ENCODE measurements at places on chromosomes 5 and 9.

DNA sequence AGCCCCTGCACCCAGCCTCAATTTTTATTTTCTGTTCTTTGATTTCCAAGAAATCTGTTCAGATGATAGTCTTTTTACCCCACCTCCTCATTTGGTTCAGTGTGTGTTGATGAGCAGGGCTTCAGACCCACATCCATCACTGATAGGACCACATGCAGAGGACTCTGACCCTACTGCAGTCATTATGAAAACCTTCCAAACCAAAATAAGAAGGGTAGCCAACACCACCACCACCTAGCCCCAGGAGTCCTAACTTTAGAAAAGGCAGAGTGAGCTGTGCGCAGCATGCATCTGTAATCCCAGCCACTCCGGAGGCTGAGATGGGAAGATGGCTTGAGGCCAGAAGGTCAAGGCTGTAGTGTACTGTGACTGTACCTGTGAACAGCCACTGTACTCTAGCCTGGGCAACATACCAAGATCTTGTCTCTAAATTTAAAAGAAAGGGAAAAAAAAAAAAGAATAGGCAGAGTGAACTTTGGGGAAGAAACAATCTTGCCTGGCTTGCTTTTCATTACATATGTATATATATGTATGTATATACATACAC is 13.0 kb downstream of the CDKN2AIPNL start:
- no peaks in the 10 kb centered on the region for H3K27me3 ChIP-seq
- H3K27ac ChIP-seq: peak overlapping the region; percentile 42
- peaks cover 30% of the 10 kb centered on the region for H3K36me3 ChIP-seq
- DNase-seq: no peak

DNA sequence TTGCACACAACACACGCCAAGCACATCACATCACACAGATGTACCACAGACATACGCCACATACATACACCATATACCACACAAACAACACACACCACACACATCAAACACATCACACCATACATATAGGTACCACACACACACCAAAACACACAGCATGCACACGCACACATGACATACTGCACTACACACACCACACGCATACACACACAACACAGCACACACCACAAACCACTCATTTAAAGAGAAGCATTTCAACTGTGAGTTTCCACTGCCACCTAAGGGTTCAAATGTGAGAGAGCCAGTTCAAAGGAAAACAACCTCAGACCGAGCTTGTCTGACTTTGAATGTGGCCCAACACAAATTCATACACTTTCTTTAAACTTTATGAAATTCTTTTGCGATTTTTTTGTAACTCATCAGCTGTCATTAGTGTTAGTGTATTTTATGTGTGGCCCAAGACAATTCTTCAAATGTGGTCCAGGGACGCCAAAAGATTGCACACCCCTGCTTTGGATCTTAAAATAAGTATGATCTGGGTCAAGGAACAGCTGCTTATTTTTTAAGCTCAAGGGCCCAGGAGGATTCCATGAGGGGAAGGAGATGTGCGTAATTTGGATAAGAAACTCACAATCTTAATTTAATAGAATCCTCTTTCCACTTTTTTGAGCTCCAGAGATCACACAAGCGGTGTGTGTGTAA is 494.6 kb downstream of the GADD45G start:
- H3K27ac ChIP-seq: no peak overlapping the region
- H3K4me1 ChIP-seq: peaks cover 9% of the 10 kb centered on the region
- DNase-seq: no peak
- no peaks in the 10 kb centered on the region for H3K36me3 ChIP-seq

GRCh38 chr5:141760753-141761152 is 78.7 kb upstream of the ARAP3 start:
- no peaks in the 10 kb centered on the region for H3K36me3 ChIP-seq
- no peaks in the 10 kb centered on the region for H3K4me1 ChIP-seq
- H3K27me3 ChIP-seq: peaks cover 89% of the 10 kb centered on the region
- no peak overlapping the region for H3K4me3 ChIP-seq
- DNase-seq: no peak

GRCh38 chr9:137502008-137502911 is 43.1 kb upstream of the NSMF start:
- H3K27me3 ChIP-seq: peaks cover 21% of the 10 kb centered on the region
- DNase-seq: no peak
- H3K27ac ChIP-seq: peak overlapping the region; percentile 84
- H3K4me3 ChIP-seq: peak overlapping the region; percentile 54
- peaks cover 4% of the 10 kb centered on the region for H3K4me1 ChIP-seq

DNA sequence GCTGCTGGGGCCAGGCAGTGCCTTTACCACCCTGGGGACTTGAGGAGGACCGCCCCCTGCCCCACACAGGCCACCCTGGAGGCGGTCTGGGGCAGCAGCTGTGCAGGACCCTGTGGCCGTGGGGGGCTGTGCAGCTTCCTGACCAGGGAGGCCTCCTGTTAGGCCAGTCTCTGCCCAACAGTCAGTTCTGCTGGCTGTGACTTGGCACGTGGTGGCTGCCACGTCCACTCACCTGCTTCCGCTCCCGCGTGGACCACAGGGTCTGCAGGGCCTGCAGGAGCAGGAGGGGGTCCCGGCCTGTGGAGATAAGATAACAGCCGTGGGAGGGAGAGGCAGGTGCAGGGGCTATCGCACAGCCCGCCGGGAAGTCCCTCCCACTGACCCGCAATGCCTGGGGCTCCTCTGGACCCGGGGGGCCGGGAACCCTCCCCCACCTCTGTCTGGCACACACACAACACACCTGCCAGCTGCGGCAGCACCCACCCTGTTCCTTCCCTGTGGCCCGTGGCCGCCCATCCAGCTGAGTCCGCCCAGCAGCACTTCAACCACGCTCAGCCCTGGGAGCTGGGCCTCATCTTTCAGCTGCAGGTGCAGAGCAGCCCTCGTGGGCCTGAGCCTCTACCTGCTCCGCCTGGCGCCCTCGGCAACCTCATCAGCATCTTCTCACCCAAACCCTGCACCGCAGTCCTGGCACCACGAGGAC is 39.7 kb downstream of the EXD3 start:
- no peak for DNase-seq
- H3K4me1 ChIP-seq: peaks cover 15% of the 10 kb centered on the region
- no peaks in the 10 kb centered on the region for H3K27me3 ChIP-seq
- no peak overlapping the region for H3K27ac ChIP-seq

GRCh38 chr5:116616876-116617275 is 42.3 kb upstream of the SEMA6A start:
- H3K27ac ChIP-seq: no peak overlapping the region
- DNase-seq: no peak
- H3K36me3 ChIP-seq: no peaks in the 10 kb centered on the region
- no peak overlapping the region for H3K4me3 ChIP-seq
- no peaks in the 10 kb centered on the region for H3K27me3 ChIP-seq

DNA sequence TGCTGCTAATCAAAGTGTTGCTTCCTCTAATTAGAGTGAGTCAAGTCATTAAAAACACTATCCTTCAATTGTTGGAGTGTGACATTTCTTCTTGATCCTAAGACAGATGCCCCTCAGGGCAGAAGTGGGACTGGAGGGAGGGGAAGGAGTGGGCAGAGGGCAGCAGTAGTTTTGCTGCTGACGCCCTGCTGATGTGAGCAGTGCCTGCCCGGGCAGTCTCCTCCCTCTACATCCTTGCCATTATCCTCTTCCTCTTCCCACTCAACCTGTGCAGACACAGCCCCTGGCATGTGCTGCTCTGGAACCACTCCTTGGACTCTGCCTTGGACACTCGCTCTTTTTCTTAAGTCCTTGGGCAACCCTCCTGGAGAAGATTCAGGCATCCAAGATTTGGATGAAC is 232.5 kb downstream of the HSPA4 start:
- no peaks in the 10 kb centered on the region for H3K36me3 ChIP-seq
- H3K4me1 ChIP-seq: no peaks in the 10 kb centered on the region
- H3K4me3 ChIP-seq: no peak overlapping the region
- H3K27me3 ChIP-seq: peaks cover 10% of the 10 kb centered on the region
- no peak for DNase-seq
- no peak overlapping the region for H3K27ac ChIP-seq

GRCh38 chr5:146633323-146633764 is 117.4 kb upstream of the GPR151 start:
- no peak overlapping the region for H3K4me3 ChIP-seq
- DNase-seq: no peak
- no peaks in the 10 kb centered on the region for H3K36me3 ChIP-seq

DNA sequence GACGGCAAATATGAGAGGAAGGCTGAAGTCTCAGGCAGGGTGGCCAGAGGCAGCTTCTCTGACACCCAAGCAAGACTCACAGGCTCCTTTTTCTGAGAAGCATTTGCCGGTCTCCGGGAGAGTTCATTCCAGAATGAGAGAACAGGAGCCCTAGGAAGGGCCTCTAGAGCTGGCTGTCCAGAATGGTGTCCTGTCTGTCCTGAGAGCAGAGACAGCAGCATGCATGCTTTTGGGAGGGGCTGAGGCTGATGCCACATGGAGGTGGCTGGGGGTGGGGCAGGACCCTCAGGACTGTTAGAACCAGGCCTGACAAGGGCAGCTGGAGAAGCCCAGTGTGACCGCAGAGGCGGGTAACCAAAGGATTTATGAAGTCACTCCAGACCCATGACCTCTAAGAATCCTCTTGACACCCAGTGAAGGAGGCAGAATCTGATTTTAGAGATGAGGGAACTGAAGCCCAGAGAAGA is 60.0 kb downstream of the SHB start:
- H3K4me1 ChIP-seq: peaks cover 14% of the 10 kb centered on the region
- H3K27me3 ChIP-seq: peaks cover 14% of the 10 kb centered on the region
- no peaks in the 10 kb centered on the region for H3K36me3 ChIP-seq

DNA sequence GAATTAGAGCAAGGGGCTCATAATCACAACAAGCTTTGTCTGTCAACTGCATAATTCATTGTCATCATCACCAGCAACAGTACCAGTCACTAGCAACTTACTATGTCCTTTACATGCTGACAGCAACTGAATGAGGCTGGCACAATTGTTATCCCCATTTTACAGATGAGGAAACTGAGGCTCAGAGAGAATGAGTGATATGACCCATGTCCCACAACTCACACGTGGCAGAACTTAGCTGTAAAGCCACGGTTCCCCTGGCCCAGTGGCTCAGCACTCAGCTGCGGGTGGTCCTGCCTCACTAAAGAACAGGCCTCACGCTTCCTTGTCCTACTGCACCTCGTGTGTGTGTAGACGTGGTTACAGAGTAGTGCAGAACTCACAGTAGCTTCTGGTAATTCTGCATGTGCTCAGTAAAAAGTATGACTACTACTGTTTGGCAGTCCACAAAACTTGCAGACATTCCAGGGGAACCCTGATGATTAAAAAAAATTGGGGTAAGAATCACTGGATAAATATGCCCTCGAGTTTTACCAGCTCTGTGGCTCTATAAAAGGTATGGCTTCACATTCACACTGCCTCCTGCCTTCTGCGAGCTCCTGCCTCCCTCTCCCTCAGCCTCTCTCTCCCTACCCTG is 30.2 kb downstream of the AFAP1L1 start:
- H3K4me3 ChIP-seq: no peak overlapping the region
- H3K4me1 ChIP-seq: peaks cover 9% of the 10 kb centered on the region
- no peak overlapping the region for H3K27ac ChIP-seq
- DNase-seq: no peak

DNA sequence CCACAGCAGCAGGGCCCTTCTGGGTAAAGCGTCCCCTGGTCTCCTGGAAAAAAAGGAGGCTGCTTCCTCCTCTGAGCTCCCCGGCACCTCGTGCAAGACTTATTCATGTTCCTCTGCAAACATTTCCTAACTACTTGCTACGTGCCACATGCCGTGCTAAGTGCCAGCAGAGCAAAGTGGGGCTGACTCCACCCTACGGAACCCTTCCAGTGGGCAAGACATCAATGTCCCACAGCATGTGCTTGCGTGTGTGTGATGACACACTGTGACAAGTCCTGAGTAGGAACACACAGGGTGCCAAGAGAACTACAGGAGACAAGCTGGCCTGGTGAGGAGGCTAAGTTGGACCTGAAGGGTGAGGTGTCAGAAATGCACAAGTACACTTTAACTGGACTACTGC is 57.4 kb downstream of the SEMA4D start:
- no peaks in the 10 kb centered on the region for H3K27me3 ChIP-seq
- no peak for DNase-seq
- peak overlapping the region; percentile 86 for H3K27ac ChIP-seq
- H3K4me3 ChIP-seq: no peak overlapping the region

DNA sequence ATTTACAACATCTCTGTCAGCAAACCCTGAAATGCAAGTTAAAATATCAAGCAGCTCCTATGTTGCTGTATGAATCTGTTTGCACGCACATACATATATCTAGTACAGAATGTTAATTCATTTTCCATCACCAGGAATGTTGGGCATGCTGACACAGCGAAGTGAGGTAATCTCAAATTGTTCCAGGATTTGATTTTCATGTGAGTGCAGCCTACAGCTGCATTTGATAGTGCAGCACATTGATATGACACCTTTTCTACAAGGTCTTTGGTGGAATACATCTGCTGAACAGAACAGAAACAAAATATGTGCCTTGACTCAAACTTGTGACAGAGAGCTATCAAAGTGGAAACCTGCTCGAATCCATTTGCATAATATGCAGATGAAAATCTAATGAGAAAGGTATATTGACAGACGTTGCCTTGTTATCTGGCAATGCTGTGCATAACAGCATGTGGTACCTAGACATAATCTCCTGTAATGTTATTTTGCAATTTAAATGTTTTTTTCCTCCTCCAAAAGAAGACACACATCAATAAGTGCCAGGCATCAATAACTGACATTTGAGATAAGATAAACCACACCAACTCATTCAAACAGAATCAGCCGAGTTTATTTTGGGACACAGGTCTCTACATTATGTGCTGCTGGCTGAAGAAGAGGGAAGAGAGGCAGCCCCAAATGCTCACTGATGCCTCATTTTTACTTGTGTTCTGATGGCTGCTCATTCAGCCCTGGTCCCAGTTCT is 512.2 kb downstream of the ZNF608 start:
- no peak overlapping the region for H3K27ac ChIP-seq
- H3K4me3 ChIP-seq: no peak overlapping the region
- DNase-seq: no peak
- H3K36me3 ChIP-seq: no peaks in the 10 kb centered on the region
- H3K4me1 ChIP-seq: no peaks in the 10 kb centered on the region
- no peaks in the 10 kb centered on the region for H3K27me3 ChIP-seq

GRCh38 chr9:19286634-19287188 is 56.2 kb downstream of the DENND4C start:
- peaks cover 30% of the 10 kb centered on the region for H3K36me3 ChIP-seq
- no peaks in the 10 kb centered on the region for H3K4me1 ChIP-seq
- H3K4me3 ChIP-seq: no peak overlapping the region
- no peak overlapping the region for H3K27ac ChIP-seq
- no peak for DNase-seq
- no peaks in the 10 kb centered on the region for H3K27me3 ChIP-seq

- no peaks in the 10 kb centered on the region for H3K36me3 ChIP-seq
- H3K27me3 ChIP-seq: no peaks in the 10 kb centered on the region
- H3K4me1 ChIP-seq: peaks cover 2% of the 10 kb centered on the region
- H3K27ac ChIP-seq: no peak overlapping the region
These were observed 67.0 kb downstream of the NIPBL start for GRCh38 chr5:36943584-36943983.

DNA sequence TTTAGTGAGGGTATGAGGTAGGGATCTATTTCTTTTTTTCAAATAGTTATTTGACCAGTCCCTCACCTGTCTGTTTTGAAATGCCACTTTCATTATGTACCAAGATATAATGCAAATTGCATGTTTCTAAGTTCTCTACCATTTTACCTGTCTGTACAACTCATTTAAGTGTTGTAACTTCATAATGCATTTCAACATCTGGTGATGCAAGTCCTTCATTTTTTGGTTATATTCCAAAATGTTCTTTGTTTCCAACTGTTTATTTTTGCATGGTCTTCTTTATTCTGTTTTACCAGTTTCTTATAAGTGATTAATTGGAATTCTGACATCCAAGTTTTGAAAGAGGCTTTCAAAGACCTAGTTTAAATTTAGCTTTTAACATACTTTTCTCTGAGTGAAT is 26.8 kb downstream of the TDRD7 start:
- H3K4me3 ChIP-seq: no peak overlapping the region
- peaks cover 3% of the 10 kb centered on the region for H3K36me3 ChIP-seq
- no peaks in the 10 kb centered on the region for H3K27me3 ChIP-seq
- H3K4me1 ChIP-seq: no peaks in the 10 kb centered on the region

Data from activated naive CD4-positive, alpha-beta T cell treated with anti-CD3 and anti-CD28 coated beads, Interleukin-2, amount 10 ng/mL, durations not matched to agents 7 days and 5 days (primary cell).